NCI-H446 treated with DMSO at 0.1 percent for 48 hours (cell line): ENCODE measurements at places on chromosomes 4 and X.

DNA sequence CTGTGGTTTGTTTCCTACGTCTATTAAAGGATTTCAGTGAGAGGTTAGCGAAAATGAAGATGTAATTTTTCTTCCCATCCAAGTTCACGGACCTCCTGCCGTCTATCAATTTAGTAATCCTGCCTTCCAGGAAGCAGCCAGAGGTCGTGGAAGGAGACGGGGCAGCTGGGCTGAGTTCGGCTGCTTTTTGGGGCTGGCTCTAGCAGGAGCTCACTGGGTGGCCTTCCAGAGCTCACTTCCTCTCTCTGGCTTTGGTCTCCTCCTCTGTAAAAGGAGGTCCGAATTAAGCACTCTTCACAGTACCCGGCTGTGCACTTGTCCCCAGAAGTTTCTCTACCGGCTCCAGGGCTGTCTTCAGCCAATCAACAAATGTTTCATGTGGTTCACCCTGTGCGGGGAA, 295.4 kb downstream of the BCOR start:
- DNase-seq = no peak

GRCh38 chr4:98617358-98618047, 40.9 kb downstream of the TSPAN5 start:
- DNase-seq = peak; percentile 95

DNA sequence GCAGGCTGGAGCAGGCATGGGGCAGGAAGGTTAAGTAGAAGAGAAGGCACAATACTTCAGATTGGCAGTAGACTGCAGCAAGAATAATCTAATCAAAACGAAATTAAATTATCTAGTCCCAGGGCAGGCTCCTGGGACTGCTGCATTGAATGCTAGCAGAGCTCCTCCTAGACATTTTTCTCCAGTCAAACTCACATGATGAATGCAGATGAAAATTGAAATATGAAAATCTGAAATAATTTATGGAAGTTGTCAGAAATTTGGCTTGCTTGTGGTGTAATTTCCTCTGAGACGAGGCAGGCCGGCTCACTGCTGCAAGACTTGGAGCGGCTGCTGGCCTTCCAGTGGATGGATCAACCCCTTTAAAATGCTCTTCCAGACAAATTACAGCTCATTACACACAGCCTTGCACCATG, 78.0 kb upstream of the TMEM33 start:
- DNase-seq = no peak

GRCh38 chrX:155031657-155032056, 5.0 kb downstream of the FUNDC2 start:
- DNase-seq = no peak

DNA sequence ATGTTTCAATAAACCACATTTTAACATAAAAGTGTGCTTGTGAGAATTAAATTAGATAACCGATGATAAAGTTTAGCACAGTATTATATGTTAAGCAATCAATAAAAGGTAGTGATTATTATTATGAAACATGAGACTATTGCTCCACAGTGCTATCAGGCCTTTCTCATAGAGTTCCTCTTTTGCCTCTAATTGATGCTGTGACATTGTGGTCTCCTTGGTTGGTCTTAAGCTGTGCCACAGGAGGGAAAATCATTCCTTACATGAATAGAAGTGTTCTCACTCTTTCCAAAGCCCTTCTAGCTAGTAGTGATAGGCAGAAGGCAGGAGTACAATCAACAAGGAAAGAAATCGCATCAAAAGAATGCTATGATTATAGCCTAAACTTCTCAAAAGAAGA, 9.2 kb upstream of the PDHA2 start:
- no peak for DNase-seq

DNA sequence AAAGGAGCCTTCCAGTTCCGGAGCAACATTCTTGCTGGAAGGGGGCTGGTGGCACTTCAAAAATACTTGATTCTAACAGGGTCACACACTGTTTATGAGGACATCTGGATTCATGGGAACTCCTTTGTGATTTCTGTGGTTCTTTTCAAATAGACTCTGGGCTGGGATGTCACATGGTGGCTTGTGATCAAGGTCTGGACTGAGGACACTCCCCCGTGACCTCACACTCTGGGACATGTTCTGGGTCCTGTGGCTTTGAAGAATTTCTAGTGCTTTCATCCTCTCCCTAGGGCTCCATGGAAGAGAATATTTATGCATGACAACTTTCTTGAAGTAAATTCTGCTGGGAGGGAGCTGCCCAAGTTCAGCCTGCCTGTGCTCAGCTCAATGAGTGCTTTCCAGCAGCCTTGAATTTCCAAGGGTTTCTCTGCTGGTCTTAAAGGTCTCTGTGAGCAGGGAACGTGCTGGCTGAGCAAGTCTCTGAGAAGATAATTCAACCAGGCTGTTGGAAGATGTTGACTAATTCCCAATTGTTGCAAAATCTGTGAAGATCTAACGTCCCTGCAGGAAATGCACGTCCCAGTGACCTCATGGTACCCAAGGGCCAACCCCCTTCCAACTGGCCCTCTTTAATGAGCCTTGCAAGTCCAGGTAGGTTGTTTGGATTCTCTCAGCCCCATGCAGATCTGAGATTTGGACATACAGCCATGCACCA, 36.3 kb downstream of the GPR143 start:
- DNase-seq = no peak

DNA sequence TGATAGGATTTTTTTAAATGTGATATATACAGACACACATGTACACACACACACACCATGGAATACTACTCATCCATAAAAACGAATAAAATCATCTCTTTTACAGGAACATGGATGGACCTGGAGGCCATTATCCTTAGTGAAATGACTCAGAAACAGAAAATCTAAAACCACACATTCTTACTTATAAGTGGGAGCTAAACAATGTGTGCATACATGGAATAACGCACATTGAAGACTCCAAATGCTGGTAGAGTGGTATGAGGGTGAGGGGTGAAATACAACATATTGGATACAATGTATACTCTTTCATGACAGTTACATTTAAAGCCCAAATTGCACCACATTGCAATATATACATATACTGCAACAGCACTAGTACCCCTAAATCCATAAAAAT, 120.2 kb upstream of the ADGRL3 start:
- no peak for DNase-seq

DNA sequence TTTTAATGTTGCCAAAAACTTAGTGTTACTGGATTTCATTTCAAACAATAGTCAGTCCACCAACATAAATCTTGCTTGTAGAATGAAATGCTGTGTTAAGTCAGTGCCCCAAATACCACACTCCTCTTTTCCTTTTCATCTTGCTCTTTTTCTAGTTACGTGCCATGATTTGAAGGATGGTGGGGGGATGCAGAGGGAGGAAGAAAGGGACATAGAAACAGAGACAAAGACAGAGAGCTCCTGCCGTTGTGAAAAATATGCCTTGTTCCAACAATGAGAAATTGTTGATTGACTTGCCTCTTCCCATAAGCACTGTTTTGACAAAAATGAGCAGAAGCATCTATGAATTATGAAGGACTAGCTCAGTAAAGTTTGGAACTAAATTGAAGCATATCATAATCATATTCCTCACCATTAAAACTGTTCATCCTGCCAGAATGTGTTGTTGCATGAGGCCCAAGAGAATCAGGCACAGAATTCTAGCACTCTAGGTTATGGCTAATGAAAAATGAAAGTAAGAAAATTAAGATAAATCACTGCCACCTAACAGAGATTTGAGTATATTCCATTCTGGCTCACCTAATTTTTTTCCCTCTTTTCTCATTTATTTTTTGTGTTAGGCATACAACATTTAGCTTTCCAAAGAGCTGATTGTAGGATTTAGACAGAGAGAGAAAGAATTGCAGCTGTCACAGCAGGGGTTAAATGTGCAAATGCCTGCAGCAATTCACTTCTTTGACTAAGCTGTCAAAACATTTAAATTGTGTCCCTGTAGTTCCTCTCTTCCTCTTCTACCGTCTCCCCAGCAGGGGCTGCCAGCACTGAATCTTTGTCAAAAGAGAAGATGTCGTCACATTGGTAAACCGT, 111.6 kb upstream of the PTPN13 start:
- DNase-seq = no peak

DNA sequence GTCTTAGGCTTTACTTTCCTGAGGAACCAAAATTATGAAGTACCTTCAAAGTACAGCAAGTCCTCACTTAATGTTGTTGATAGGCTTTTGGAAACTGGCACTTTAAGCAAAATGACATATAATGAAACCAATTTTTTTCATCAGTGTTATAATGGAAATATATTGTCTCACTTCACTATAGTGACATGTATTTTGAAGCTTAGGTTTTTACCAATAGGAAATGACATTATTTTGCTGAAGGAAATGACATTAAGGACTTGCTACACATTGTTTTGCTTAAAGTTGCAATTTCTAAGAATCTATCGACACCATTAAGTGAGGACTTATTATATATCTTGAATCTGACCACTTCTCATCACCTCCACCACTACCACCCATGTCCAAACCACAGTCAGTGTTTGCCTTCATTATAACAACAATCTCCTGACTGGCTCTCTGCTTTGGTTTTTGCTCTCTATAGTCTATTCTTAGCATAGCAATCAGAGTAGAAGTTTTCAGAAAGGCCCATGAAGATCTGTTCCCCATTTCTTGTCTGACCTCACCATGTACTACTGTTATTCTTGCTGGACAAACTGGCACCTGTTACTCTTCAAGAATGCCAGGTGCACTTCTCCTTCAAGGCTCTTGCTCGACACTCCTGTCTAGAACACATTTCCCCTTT, 311.2 kb downstream of the BMPR1B start:
- no peak for DNase-seq

GRCh38 chr4:42568610-42569207, 88.2 kb downstream of the ATP8A1 start:
- DNase-seq = peak; percentile 35

DNA sequence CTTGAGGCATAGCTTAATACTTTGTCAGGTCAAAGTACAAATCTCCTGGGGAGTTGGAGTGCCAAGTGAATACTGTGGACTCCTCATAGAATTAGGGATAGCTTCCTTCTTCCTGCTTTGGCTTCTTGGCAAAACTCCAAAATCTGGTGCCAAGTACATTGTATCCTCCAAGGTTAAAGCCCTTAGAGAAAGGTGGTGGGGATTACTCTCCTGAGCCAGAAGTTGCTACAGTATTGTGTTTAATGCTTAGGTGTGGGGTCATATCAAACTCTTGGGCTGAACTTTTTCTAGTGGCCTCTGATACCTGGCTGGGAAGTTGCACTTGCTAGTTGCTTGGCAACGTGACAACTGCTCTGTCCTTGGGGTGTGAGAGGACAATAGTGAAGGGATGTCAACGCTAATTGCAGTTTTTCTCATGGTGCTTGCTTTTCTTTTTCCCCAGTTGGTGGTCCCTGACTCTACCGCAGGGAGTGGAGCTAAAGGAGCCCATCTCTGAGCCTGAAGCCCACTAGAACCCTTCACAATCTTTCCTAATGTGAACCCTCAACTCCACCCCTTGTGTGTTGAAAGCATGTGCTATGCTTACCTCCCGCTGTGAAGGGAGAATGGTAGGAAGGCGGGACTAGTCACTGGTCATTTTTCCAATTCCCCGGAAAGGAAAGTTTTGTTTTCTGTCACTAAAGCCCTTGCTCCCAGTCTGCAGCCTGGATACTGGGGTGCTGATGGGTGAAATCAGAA, 35.5 kb downstream of the DLG3 start:
- DNase-seq = no peak

GRCh38 chr4:43113196-43113595, 220.7 kb downstream of the GRXCR1 start:
- DNase-seq = no peak

GRCh38 chr4:152577708-152578396, 42.0 kb upstream of the FBXW7 start:
- DNase-seq = no peak

DNA sequence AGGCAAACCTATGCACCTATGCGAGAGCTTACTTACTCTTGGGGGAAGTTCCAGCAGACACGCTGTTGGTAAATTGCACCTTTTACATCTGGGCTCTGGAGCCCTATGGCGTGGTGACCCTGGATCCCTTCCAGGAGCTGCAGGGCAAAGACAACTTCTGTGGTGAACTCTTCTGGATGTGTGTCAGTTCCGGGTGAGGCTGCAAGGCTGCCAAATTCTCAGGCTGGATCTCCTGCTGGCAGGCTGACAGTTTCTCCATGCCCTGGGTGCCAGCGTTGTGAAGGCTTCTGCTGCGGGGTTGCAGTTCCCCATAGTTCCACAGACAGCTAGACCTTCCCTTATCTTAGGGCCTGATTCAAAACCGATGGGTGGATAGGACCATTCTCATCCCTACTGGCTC, 37.9 kb downstream of the RAP2C start:
- no peak for DNase-seq

DNA sequence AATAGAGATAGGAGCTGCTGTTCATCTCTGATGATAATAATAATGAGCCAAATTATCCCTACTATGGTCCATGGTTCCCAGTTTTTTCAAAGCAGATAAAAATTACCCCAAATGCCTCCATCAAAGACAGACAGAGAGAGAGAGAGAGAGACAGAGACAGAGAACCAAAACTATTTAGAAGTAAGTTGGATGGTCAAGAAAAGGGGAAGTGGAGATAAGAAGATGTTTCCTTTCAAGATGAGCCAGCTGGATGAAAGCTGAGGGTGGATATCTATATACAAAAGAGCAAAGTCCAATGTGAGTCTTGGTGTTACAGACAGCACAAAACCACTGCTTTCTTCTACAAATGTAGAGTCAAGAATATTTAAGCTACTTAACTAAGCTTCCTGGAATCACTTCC, 173.9 kb downstream of the GRIA3 start:
- DNase-seq = no peak

DNA sequence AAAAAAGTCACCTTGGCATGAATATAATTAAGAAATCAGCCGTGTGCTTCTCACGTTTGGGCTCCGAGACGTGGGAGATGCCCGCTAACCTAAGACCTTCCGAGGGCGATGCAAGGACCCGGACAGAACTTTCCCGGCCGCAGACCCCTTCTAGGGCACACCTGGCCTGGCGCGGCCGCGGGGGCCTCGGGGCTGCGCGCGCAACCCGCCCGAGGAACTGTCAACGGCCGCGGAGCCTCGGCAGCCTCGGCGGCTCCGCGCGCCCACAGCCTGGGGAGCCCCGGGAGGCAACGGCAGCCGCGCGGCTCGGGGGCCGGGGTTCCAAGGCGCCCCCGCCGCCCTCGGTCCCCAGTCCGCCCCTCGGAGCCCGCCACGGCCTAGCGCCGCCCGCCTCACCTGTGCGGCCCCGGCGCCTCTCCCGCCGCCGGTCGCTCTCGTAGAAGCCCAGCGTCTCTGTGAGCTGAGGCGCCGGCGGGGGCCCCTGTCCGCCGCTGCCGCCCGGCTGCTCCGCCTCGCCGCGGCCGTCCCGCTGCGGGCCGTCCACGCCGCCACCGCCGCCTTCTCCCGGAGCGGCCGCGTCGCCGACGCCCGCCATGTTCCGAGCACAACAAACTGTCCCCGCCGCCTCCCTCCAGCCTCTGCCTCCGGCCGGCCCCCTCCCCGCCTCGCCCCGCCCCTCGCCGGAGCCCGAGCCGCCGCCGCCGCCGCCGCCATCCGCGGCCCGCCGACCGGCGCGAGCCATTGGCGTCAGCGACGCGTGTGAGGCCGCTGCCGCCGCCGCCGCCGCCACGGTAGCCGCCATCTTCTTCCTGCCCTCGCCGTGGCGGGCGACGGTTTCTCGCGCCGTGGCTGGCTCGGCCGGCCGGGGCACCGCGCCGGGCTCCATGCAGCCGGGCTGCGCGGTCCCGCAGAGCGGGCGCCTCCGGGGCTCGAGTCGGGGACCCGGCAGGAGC, at the start of gene TAPT1:
Gene TAPT1 (minus strand): TSS at position 609 of the 953 bp plus-strand sequence. CDS start 14 bp downstream, at position 595.
- no peak for DNase-seq
